SK-N-SH (cell line): ENCODE measurements at places on chromosomes 12 and 14. TPM values are rescaled to one million over a fixed set of nuclear protein-coding genes. Genes with fewer than 3 reads are reported as not detected.

Gene CMKLR1
- 0.15 and 0.31 TPM in 2 replicates for polyA plus RNA-seq

Gene NKX2-1
- not detected in 2 replicates for polyA plus RNA-seq

Gene NR4A1
- polyA plus RNA-seq = 75.2 and 120 TPM in 2 replicates

Gene FAIM2
- polyA plus RNA-seq = 6.3 and 11.3 TPM in 2 replicates

Gene CLEC6A
- not detected in 2 replicates for polyA plus RNA-seq

Gene COL2A1
- 0.02 TPM in 1 of 2 replicates, not detected in the other for polyA plus RNA-seq

Gene LRTM2
- not detected in 2 replicates for polyA plus RNA-seq

Gene KLRG1
- polyA plus RNA-seq = 5.1 and 8.1 TPM in 2 replicates
